ENCODE measurements at places on chromosomes 4 and X. TPM values are rescaled to one million over a fixed set of nuclear protein-coding genes. Genes with fewer than 3 reads are reported as not detected.

DNA sequence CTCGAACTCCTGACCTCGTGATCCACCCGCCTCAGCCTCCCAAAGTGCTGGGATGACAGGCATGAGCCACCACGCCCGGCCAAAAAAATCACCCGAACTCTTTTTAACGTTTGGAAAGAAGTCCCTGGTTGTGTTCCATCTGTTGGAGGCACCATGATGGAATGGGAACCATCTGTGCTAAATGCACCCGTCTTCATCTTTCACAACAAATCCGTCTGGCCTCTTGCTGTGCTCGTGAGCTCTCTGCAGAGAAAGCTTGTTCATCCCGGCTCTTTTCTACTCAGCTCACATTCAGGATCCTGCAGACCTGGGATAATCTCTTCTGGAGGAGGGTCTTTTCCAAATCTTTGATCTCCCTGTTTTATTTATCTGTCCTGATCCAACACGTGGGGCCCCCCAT is 188.8 kb downstream of the CRLF2 start:
- no peak for DNase-seq

GRCh38 chrX:103730147-103730795 is 19.6 kb downstream of the TMEM31 start:
- no peak for DNase-seq

SLC25A53 gene
- 3.2 TPM for total RNA-seq

DNA sequence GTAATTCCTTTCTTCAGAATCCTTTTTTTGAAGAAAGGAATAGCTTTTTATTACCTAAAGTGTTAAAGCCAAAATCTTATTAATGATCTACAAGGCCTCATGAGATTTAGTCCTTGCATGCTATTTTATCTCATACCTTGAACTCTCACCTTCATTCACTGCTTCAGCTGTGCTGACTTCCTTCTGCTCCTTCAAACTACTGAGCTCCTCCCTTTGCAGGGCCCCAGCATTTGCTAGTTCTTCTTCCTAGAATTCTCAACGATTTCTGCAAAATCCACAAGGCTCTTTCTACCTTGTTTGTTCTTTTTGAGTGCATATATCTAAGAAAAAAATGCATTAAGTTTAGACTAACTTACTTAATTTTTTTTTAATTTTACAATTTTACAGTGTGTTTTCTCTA is 619.5 kb downstream of the EPHA5 start:
- DNase-seq = no peak

- no peak for DNase-seq
Measured at GRCh38 chr4:40180356-40180755, 16.5 kb upstream of the RHOH start.

DNA sequence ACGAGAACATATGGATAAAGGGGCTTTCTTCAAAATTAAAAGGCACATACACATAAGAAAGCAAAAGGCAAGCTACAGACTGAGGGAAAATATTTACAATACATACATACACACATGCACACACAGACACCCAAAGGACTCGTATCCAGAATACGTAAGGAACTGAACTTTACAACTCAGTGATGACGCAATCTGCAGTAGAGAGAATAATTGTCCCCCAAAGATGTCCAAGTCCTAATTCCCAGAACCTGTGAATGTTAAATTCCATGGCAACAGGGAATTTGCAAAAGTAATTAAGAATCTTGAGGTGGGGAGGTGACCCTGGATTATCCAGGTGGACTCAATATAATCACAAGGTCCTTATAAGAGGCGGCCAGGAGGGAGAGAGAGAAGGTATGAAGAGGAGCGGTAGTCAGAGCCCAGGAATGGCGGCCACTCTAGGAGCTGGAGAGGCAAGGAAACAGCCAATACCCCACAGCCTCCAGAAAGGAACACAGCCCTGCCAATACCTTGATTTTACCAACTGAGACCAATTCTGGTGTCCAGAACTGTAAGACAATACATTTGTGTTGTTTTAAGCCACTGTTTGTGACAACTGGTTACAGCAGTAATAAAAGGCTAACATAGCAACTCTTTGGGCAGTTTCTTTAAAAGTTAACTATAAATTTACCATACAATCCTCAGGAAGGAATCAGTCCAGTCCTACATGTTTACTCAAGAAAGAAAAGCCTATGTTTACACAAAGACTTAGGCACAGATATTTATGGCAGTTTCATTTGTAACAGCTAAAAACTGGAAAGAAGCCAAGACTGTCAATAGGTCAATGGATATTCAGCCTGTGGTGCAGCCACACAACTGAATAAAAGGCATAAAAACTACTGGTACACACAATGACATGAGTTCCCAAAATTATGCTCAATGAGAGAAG is 27.3 kb upstream of the STS start:
- no peak for DNase-seq

Measured in Caco-2 (cell line).